Upper lobe of left lung (tissue), 6 donors: ENCODE measurements at places on chromosomes 5 and 9. TPM values are rescaled to one million over a fixed set of nuclear protein-coding genes. Genes with fewer than 3 reads are reported as not detected.

The SPINK13 gene
- total RNA-seq: not detected

DNA sequence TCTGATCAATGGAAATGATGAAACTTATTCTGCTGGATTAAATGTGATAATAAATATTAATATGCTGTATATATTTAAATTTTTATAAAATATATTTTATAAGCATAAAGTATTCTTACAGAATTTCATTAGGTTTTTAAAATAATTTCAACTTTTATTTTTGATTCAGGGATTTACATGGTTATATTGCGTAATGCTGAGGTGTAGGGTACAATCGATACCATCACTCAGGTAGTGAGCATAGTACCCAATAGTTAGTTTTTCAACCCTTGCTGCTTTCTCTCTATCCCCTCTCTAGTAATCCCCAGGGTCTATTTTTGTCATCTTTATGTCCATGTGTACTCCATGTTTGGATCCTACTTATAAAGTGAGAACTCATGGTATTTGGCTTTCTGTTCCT, 5.7 kb downstream of the TLR4 start:
- H3K4me1 ChIP-seq: no peaks in the 10 kb centered on the region
- H3K27me3 ChIP-seq: no peaks in the 10 kb centered on the region
- DNase-seq: no peak
- H3K4me3 ChIP-seq: no peak overlapping the region
- H3K36me3 ChIP-seq: peaks cover 12% of the 10 kb centered on the region

DNA sequence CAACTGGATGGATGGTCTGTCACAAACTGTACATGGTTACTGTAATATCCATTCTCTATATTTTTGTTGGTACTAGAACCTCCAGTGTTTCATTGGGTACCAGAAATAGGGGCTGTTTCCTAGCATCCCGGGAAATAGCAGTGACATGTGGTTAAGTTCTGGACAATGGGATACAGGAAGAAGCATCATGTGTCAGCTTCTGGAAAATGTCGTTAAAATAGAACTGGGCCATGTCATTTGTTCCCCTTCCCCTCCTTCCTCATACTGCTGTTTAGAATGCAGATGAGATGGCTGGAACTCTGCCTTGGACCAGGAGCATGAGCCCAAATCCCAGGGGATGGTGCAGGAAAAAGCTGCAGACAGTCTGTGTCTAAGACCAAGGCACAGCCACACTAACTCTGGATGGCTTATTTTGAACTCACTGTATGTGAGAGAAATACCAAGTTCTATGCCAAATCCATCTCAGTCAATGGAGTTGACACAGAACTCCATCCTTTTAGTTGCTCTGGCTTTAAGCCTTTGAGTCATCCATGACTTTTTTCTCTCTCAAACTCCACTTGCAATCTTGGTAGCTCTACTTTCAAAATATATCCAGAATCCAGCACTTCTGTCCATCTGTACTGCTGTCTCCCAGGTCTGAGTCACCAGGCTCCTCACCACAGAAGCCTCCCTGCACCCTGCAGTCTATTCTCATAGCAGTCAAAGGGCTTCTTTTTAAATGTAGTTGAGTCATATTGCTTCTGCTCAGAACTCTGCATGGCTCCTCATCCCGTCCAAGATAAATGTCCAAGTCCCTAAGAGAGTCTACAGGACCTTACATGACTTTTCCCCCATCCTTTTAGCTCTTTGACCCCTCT, 184.2 kb downstream of the NSG2 start:
- H3K36me3 ChIP-seq: no peaks in the 10 kb centered on the region
- H3K4me3 ChIP-seq: no peak overlapping the region
- no peaks in the 10 kb centered on the region for H3K4me1 ChIP-seq
- no peak for DNase-seq
- H3K27me3 ChIP-seq: no peaks in the 10 kb centered on the region

The NTNG2 gene
- 6.1 TPM for total RNA-seq

The ELOVL7 gene
- total RNA-seq: 17.7 TPM

GRCh38 chr5:58998544-58998943, 415.7 kb downstream of the RAB3C start:
- H3K27ac ChIP-seq: no peak overlapping the region
- peaks cover 10% of the 10 kb centered on the region for H3K4me1 ChIP-seq

- no peaks in the 10 kb centered on the region for H3K4me1 ChIP-seq
- H3K36me3 ChIP-seq: no peaks in the 10 kb centered on the region
- H3K4me3 ChIP-seq: no peak overlapping the region
Observed at GRCh38 chr5:65062469-65063083, 293.8 kb downstream of the CWC27 start.

The INSL4 gene
- total RNA-seq: not detected

DNA sequence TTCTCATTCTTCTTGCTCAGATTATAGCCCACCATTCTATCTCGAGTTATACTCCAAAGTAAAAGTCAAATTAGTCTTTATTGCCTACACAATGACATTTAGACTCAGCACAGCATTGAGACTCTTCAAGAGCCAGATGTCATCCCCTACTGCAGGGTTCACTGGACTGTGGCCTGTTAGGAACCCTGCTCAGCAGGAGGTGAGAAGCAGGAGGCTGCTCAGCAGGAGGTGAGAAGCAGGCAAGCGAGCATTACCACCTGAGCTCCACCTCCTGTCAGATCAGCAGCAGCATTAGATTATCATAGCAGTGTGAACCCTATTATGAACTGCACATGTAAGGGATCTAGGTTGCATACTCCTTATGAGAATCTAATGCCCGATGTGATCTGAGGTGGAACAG, 12.7 kb upstream of the LIFR start:
- no peaks in the 10 kb centered on the region for H3K4me1 ChIP-seq
- H3K27me3 ChIP-seq: no peaks in the 10 kb centered on the region
- no peak overlapping the region for H3K4me3 ChIP-seq
- no peak overlapping the region for H3K27ac ChIP-seq
- no peaks in the 10 kb centered on the region for H3K36me3 ChIP-seq

The HSPB3 gene
- 3.3 TPM for total RNA-seq

DNA sequence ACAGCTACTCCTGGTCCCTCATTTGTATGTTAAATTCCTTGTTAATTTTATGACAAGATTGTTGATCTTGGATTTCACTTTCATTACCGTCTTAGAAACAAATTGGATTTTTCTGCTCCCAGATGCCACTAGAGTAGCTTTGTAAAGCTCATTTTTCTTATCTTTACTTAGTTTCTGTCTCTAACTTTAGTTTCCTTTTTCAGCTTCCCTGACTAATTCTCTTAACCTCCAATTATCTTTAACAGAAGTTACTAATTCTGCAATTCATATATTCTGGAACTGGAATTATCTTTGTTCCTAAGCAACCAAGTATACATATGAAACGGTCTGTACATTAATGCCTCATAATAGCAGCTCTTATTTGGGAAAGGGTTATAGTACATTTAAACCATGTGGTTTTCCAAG, 16.7 kb downstream of the ITGA1 start:
- H3K4me3 ChIP-seq: no peak overlapping the region
- H3K4me1 ChIP-seq: peaks cover 61% of the 10 kb centered on the region
- H3K36me3 ChIP-seq: no peaks in the 10 kb centered on the region

DNA sequence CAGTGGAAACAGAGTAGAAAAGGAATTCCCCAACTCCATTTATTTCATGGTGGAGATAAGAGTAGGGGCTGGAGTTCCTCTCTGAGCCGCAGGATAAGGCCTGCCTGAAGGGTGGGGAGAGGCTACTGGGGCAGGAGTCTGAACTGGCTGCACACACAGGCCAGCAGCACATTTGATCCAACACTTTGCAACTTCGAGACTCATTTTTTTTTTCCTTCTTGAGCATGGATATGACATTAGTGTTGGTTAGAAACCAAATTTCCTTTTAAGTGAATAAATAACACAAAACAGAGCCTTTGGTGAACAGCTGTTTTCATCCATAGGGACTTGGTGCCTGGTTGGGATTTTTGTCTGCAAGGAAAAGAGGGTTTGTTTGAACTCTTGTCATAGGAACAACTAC, 76.6 kb downstream of the RALGPS1 start:
- DNase-seq: no peak
- no peak overlapping the region for H3K27ac ChIP-seq
- no peak overlapping the region for H3K4me3 ChIP-seq
- H3K36me3 ChIP-seq: no peaks in the 10 kb centered on the region

GRCh38 chr5:982377-983237, 26.0 kb upstream of the NKD2 start:
- H3K36me3 ChIP-seq: no peaks in the 10 kb centered on the region
- H3K27me3 ChIP-seq: no peaks in the 10 kb centered on the region
- DNase-seq: no peak
- H3K4me3 ChIP-seq: no peak overlapping the region
- H3K27ac ChIP-seq: peak overlapping the region; percentile 15

DNA sequence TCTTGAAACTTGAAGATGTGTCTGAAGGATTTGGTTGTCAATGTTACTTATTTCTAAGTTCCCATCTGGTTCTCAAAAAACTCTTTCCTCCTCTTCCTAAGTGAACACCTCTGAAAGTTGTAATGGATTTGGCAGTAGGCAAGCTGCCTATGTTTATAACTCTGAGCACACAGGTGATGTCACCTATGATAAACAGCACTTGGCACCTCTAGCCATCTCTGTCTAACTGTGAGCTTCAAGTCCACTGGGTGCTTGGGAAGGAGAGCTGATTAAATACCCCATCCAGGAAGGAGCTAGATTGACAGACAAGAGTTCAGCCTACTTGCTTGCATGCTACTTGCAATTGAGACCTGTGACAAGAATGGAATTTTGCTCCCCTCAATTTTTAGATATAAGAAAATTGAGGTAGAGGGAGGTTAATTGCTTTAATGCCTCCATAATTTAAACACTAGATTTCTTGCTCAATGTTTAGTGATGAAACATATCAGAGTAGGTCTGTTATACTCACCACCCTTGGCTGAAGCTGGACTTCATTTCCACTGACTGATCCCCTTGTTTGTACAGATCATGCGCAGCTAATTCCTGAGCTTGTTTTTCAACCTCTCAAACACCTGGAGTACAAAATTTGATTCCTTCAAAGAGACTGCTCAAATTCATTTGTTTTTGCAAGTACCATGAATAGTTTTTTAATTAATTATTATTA, 49.9 kb downstream of the PDE4D start:
- H3K4me3 ChIP-seq: no peak overlapping the region
- H3K4me1 ChIP-seq: no peaks in the 10 kb centered on the region
- DNase-seq: no peak
- H3K36me3 ChIP-seq: no peaks in the 10 kb centered on the region

The C9orf153 gene
- 1.0 TPM for total RNA-seq

The SLC34A3 gene
- total RNA-seq: 0.17 TPM

The OR1Q1 gene
- not detected for total RNA-seq

GRCh38 chr5:61549530-61549929, 217.5 kb downstream of the ZSWIM6 start:
- no peak overlapping the region for H3K4me3 ChIP-seq
- peaks cover 3% of the 10 kb centered on the region for H3K36me3 ChIP-seq
- H3K27ac ChIP-seq: no peak overlapping the region
- no peak for DNase-seq
- no peaks in the 10 kb centered on the region for H3K27me3 ChIP-seq

GRCh38 chr9:5186416-5187169, 1.2 kb upstream of the INSL6 start:
- H3K27ac ChIP-seq: no peak overlapping the region
- H3K36me3 ChIP-seq: no peaks in the 10 kb centered on the region
- no peaks in the 10 kb centered on the region for H3K27me3 ChIP-seq
- no peaks in the 10 kb centered on the region for H3K4me1 ChIP-seq
- peak; percentile 58 for DNase-seq

DNA sequence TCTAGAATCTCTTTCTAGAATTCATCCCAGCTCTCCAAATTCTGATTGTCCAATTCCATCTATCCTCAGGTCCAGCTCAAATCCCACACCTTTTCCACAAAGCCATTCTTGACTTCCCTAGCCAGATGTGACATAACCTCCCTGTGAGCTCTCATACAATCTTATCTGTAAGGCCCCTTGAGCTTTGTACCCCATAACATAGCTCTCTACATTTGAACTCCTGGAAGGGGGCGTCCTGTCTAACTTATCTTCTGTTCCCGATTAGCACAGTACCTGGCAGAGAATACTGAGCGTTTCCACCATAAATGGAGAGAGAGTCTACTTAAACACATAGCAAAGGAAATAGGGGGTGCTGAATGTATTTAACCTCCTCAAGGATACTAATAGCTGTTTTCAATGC, 251.6 kb upstream of the RGMB start:
- H3K4me1 ChIP-seq: no peaks in the 10 kb centered on the region
- no peak overlapping the region for H3K4me3 ChIP-seq
- no peaks in the 10 kb centered on the region for H3K27me3 ChIP-seq
- H3K36me3 ChIP-seq: no peaks in the 10 kb centered on the region

The IFNA2 gene
- not detected for total RNA-seq

The CDHR2 gene
- 0.30 TPM for total RNA-seq

- H3K4me3 ChIP-seq: peak overlapping the region; percentile 11
- peak overlapping the region; percentile 56 for H3K27ac ChIP-seq
- no peak for DNase-seq
- H3K36me3 ChIP-seq: no peaks in the 10 kb centered on the region
- H3K4me1 ChIP-seq: no peaks in the 10 kb centered on the region
Observed at GRCh38 chr5:66518753-66519152, 77.4 kb upstream of the MAST4 start.

The N4BP3 gene
- 3.2 TPM for total RNA-seq
